Astrocyte of the cerebellum (primary cell): ENCODE measurements at places on chromosomes 13 and 19.

DNA sequence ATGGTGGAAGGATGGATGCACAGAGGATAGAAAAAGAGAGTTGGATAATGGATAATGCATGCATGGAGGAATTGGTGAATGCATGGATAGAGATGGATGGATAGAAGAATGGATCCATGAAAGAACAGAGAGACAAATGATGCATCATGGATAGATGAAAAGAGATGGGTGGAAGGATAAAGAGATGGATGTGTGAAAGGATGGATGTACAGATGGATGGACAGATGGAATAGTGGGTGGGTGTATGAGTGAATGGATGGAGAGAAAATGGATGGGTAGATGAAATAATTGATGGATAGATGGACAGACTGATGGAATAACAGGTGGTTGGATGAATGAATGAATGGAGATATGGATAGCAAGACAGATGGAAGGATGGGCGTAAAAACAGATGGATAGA, 25.7 kb downstream of the OLFM2 start:
- DNase-seq = no peak

DNA sequence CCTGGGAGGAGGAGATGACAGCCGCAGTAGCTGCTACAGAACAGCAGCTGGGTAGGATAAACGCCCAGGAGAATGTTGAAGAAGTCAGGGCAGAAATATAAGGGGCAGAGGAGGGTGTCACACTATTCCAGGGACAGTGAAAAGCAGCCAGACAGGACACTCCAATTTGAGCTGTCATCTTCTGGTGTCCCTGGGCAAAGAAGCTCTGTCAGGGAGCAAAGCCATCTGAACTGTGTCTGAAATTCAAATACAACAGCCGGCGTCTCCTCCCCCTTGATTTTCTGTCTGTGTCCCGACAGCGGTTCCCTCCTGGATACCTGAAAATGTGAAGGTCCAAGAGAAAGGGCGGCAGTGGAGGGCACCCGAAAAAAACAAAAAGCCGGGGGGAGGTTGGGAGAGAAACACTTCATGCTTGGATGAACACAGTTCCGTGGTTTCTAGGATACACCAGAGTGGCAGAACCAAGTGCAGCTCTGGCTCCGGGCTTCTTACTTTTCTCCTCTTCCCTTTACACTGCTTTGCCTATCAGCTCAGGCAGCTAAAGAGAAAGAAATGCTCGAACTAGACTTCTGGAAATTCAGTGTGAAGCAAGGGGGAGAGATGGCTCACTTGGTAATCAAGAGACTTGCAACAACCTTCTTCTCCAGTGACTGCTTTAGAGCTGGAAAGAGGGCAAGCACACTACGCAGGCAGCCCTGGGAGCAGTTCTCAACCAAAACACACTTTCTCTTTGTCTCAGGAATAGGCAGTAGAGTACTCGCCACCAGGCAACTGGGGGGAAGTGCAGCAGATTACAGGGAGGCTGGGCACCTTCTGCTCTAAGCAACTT, 465.6 kb downstream of the ITGBL1 start:
- DNase-seq = no peak

- no peak for DNase-seq
These were observed 15.0 kb downstream of the UPF3A start for GRCh38 chr13:114296448-114296847.

DNA sequence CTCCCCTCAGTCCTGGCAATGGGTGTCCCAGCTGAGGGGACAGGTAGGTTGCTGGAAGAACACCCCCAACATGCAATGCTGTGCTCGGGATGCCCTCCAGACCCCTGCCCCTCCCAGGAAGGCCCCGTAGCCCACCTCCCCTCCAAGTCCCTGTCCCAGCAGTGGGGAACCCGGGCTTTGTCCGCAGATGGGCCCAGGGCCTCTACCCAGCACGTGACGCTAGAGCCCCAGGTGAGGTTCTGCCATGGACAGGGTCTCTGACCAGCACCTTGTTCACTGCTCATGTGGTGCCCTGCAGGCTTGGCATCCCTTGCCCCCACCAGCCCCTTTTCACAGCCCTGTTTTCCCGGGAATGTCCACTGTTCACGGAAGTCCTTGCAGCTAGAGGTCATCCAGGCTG, 220.0 kb upstream of the SGCG start:
- no peak for DNase-seq

DNA sequence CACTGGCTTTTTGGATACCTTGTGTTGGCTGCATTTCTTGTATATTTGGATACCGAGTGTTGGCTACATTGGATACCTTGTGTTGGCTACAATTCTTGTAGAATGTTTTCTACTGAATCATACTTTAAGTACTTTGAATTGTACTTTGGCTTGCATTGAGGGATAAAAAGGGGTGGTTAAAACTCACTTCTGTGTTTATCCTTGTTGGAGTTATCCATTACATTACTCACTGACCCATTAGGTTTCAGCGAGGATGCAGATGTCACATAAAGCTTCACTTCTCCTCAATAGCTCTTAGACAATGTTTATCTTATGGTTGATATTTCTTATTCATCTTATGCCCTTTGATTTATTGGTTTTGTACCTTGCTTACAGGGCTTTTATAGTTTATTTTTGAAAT, 43.1 kb downstream of the PDS5B start:
- no peak for DNase-seq

DNA sequence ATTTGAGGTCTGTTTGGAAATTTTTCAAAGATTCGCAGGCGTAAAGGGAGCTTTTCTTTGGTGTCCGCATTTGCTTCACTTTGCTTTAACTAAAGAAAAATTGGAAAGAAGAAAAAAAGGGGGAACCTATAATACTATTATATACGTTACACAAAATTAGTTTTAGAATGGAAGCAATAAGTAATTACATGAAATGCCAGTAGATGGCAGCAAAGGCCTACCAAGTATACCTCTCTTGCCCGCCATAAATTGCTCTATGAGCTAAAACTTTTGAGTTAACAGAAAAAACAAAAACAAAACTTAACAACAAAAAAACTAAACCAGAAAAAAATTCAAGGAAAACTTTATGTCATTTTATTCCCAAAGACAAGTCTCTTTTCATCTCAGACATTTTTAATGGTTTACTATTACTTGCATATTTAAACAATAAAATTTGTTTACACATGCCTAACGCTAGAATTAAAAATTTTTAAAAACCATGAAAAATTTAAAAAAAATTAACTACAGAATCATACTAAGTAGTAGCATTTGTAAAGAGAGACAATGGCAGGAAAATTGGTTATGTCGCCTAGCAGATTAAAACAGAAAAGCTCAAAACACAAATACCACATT, 271.4 kb downstream of the NALCN start:
- peak; percentile 63 for DNase-seq

GRCh38 chr13:39985071-39985470, 329.6 kb downstream of the COG6 start:
- no peak for DNase-seq
